ENCODE measurements at places on chromosomes 16 and 17.

DNA sequence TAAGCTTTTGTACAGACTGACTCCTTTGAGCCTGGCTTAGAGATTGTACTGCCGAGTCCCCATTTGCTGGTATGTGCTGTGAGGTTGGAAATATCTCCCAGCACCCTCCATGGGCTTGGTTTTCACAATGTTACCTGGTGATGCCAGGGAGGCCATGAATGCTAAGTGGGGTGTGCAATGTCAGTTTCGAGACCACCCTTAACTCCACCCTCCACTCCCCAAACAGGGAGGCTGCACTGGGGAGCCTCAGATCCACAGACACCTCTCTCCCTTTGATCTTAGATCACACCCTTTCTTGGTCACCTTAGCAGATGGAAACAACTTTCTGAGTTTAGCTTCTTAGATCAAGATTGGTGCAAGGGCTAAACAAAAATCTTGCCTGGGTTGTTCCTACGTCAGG is 28.6 kb upstream of the PIK3R6 start:
- DNase-seq: no peak

- peak; percentile 64 for DNase-seq
Observed at GRCh38 chr17:10327640-10328039, 45.2 kb downstream of the MYH13 start.

GRCh38 chr16:82655720-82656490 is 29.1 kb downstream of the CDH13 start:
- no peak for DNase-seq

GRCh38 chr17:51185763-51186332 is 19.6 kb downstream of the NME2 start:
- no peak for DNase-seq

DNA sequence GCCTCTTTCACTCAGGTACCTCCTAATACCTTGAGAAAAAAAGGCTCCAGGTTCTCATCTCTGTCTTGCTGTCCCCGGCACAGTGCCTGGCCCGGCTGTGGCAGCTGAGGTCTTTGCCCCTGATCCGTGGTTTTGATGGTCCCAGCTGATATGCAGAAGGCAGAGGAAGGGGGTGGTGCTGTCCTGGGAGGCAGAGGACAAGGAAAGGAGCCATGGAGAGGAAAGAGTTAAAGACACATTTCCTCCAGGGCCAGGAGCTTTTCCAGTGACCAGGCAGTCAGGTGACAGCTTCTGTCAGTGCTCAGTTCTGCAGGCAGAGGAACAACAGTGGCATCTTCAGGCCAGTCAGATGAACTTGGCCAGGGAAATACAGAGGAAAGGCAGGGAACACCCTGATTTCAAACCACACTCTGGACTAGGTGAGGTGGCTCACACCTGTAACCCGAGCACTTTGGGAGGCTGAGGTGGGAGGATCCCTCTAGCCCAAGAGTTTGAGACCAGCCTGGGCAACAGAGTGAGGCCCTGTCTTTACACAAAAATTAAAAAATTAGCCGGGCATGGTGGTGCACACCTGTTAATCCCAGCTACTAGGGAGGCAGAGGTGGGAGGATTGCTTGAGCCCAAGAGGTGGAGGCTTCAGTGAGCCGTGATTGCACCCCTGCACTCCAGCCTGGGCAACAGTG is 3.3 kb upstream of the COG1 start:
- no peak for DNase-seq

GRCh38 chr16:49542391-49542891 is 168.8 kb downstream of the C16orf78 start:
- DNase-seq: no peak

GRCh38 chr17:41420134-41420533 is 4.3 kb downstream of the KRT37 start:
- DNase-seq: no peak

- no peak for DNase-seq
Observed at GRCh38 chr16:84262031-84262430, 22.2 kb upstream of the KCNG4 start.

DNA sequence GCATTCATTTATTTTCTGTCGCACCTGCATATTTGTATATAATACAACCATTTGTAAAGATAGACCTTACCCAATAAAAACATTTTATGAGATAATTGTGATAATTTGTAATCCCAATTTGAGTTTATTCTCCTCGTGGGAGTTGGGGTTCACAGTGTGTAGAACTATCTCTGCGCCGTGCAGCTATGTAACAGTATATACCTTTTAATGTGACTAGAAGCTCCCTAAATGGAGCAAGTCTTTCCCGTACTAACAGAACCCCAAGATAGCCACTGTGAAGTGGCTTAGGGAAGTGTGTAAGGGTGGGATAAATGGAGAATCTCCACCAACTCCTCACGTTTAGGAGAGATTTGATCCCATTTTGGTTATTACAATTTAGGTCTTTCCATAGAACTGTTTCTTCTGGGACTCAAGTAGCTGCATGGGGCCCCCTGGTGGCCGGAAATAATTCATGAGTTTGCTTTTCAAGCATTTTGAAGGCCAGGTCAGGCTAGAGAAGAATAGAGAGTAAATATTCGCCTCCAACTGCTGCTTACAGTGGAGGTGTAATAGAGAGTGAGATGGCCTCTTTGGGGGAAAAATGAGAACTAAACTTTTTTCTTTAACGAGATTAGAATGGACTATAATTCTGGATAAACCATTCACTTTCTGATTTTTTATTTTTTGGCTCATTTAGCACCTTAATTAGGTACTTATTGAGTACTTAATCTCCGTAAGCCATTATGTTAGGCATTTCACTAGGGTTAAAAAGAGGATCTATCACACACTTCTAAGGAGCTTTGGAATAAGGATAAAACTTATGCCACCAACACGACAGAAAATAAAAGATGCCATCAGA is 4.5 kb downstream of the TMEM100 start:
- DNase-seq: peak; percentile 71

GRCh38 chr17:9750524-9750923 is 40.9 kb downstream of the DHRS7C start:
- DNase-seq: no peak

DNA sequence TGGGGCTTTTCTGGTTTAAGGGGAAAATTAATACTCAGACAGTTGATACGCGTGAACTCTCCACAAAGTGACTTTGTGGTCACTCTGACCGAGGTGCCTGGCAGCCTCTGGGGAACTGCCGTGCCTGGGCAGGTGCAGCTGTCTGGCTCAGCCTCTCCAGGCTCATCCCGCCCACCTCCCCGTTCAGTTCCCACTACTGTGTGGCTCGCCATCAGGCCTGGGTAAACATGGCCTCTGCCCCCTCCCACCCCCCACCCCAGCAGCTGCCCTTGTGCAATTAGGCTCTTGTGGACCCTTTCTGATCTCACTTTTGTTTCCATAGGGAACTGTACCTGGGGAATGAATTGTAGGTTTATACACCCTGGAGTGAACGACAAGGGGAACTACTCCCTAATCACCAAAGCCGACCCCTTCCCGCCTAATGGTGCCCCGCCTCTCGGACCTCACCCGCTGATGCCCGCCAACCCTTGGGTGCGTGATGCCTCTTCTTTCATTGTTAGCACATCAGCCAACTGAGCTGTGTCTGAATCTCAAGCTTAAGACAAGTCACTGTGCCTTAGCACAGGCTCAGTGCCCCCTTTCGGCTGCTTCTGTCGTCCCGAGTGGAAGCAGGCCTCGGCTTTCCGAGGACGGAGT is 27.8 kb downstream of the ZC3H18 start:
- DNase-seq: no peak

DNA sequence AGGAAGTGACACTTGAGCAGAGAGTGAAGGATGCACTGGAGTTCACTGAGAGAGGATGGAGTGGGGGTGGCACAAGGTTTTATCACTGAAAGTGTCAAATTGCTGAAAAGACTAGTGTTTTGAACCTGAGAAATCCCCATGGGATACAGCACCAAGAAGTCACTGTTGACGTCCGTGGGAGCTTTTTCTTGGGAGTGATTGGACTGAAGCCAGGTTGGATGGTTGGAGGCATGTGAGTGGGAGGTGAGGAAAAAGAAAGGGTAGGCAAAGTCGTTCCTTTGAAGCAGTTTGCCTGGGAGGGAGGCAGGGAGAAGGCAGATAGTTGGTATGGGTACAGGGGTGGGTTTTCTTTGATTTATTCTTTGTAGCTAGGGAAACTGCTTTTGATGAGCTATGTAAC is 39.9 kb upstream of the SDK2 start:
- DNase-seq: no peak

- peak; percentile 66 for DNase-seq
Observed at GRCh38 chr16:27315333-27316037, 1.7 kb downstream of the IL4R start.

Measured in stimulated activated CD4-positive, alpha-beta T cell treated with anti-CD3 and anti-CD28 coated beads, Interleukin-4, amount 100 ng/mL, for 24 hours (primary cell).